ENCODE measurements at places on chromosomes 4 and X.

DNA sequence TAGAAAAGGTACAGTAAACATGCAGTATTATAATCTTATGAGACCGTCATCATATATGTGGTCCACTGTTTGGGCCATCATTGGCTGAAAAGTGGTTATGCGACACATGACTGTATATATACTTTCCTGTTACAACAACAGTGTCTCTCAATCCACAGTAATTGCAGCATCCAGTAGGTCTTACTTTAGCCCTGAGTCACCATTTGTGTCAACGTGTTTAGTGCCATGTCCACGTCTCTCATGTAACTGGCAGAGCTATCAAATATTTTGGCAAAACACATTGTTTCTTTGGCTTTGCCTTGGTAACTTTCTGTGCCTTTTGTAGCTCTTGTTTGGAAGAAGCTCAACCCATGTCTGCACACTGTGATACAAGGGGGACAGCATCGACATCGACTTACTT, 73.8 kb downstream of the CD38 start:
- no peak for DNase-seq

GRCh38 chr4:129429581-129430320, 333.8 kb downstream of the C4orf33 start:
- peak; percentile 63 for DNase-seq

DNA sequence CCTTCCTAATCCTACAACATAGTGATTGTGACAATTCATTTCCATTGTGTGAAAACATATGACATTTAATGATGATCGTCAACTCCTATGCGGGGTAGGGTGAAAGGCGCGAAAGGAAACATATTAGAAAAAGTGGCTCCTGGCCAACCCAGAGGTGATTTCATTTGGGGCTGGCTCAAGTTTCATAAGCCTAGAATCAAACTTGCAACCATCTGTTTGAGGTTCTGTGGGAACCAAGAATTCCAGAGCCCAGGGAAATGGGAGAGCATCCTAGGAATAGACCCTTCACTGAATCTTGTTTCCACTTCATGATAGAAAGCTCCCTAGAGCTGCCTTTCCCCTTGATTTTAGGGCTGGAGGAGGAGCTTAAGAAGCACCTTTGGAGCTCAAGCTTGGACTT, 101.3 kb upstream of the EGFL6 start:
- no peak for DNase-seq

GRCh38 chr4:55154290-55154880, 29.0 kb upstream of the KDR start:
- DNase-seq = no peak

DNA sequence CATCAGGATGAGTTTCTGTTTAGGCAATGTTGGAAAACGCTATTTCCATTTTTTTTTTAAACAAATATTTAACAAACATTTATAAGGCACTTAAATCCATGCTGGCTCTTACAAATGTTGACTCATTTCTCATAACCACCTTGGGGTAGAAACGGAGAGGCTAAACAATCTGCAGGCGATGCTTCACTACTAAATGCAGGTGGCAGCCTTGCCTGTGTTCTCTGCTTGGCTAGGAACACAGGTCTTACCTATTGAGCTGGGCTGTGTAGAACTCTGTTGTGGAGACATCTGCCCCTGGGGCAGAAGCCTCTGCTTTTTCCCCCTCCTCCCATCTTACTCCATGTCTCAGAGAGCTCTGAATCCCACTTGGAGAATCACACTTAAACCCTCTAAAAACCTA, 1.4 kb upstream of the CXCL1 start:
- no peak for DNase-seq

DNA sequence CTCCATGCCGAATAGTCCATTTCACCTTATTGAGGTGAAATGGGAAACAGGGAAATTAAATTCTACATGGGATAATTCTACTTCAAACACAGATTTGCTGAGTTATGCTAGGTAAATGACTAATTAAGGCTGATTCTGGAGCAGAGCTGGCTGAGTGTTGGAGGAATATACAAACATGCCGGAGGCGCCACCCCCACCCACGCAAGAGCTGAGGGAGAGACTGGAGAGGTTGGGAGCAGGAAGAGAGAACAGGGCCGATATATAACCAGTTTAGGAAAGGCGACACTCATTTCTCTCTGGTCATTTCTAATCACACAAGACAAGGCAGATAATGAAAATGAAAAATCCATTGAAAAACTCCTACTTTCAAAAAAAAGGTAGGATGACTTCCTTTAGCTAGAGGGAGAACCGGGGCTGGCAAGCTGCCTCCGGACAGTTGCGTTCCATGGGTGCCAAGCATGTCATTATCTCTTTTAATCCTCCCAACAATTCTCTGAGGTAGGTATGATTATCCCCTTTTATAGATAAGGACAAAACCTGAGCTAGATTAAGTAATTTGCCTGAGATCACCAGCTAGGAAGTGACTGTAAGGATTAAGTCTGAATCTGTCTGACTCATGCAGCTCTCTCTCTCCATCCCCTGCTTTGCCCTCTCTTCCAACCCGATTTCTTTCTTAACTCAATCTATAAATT, 27.6 kb upstream of the CFAP299 start:
- DNase-seq = no peak

GRCh38 chr4:113825272-113825671, 63.7 kb upstream of the CAMK2D start:
- no peak for DNase-seq

GRCh38 chrX:5928224-5928623, 300.4 kb downstream of the NLGN4X start:
- DNase-seq = no peak

GRCh38 chr4:140330311-140330900, 43.0 kb upstream of the SCOC start:
- no peak for DNase-seq

GRCh38 chr4:8847764-8848163, 23.9 kb downstream of the HMX1 start:
- no peak for DNase-seq

- DNase-seq = no peak
These were observed 1.2 kb downstream of the PROM1 start for GRCh38 chr4:16082426-16083240.

GRCh38 chr4:184380707-184381106, 93.6 kb downstream of the IRF2 start:
- DNase-seq = no peak

GRCh38 chrX:113033966-113034680, 193.5 kb upstream of the AMOT start:
- DNase-seq = no peak

GRCh38 chr4:84901740-84902281, 64.7 kb downstream of the WDFY3 start:
- DNase-seq = no peak

GRCh38 chr4:7201420-7202305, 9.3 kb downstream of the SORCS2 start:
- no peak for DNase-seq

DNA sequence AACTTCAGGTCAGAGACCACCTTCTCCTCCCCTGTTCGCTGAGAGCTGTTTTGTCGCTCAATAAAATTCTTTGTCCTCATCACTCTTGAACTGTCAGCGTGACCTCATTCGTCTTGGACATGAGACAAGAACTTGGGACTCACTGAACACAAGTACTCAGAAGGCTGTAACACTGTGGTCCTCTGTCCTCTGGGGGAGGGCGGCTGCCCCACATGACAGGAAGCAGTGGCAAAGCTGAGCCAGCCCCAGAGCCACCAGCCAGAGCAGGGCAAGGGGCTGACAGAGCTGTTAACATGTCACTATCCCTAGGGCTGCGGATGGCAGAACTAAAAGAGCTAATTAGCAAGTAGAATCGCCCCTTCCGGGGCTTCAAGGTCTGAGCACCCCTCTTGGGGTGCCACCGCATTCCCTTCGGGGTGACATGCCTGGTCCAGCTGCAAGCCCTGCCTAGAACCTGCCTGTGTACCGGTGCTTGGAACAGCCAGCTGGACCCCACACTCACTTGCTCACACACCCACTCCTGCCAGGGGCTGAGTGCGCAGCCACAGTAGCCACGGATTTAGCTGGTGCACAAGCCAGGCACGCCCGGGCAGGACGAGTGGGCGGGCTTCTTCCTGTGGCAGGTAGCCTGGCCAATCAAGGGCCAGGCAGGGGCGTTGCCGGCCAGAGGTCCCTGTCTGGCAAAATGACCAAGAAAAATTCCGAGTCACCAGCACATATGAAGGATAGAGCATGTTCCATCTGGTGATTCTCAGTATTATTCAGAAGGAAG, 648.6 kb upstream of the AGA start:
- no peak for DNase-seq

- DNase-seq = no peak
These were observed 505.0 kb downstream of the TECRL start for GRCh38 chr4:63904201-63904600.

DNA sequence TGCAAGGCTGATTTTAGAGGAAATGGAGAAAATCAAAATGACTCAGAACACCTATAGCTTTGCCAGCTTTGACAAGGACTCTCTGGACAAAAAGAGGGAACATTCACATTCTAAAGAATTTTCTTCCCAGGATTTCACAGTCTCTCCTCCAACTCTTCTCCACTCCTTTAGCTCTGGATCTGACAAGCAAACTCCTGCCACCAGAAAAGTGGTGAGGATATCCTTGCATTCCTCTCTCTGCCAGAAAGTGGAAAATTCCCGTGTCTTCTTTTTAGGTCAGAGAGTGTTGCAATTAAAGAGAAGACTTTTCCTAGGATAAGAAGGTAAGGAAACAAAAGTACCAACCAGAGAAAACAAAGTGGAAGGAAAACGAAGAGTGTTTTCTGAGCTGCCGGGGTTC, 16.1 kb upstream of the PDGFRA start:
- no peak for DNase-seq

- DNase-seq = no peak
These were observed 20.7 kb downstream of the L1CAM start for GRCh38 chrX:153865321-153865580.
